ENCODE measurements at places on chromosomes 4 and X.

- no peak for DNase-seq
Measured at GRCh38 chr4:78137532-78137931, 80.4 kb downstream of the FRAS1 start.

DNA sequence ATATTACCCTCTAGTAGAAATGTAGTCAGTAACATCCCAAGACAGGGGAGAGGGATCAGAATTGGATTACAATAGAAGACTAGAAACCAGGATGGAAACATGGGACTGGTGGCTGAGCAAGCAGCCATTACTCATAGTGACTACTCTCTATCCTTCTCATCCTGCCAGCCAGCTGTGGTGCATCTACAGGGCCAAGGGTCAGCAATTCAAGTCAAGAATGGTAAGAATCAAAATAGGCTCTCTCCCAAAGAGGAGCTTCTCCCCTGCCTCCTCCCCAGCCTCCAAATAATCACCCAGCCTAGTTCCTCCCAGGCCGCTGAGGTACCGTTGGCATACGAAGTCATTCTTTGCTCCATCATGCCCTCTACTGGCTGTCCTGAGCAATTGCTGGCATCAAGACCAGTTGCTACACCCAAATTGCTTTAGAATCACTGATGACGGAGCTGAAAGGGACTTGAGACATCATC lies 19.4 kb downstream of the AWAT2 start:
- DNase-seq = peak; percentile 67

DNA sequence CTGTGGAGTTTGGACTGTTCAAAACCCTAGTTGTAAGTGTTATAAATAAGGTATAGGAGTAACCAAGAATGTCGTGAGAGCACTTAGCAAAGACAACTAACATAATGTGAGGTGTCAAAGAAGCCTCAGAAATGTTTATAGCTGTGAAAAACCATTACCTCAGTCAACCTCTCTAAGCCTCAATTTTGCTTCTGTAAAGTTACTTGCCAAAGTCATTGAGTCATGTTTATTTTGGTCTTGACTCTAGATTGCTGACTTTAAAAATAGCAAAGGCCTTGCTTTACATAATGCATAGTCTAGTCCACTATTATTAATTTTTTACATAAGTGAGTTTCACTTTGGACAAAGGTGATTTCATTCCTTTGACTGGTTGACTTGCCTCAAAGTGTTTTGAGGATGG lies 257.6 kb upstream of the CXXC4 start:
- no peak for DNase-seq

- DNase-seq = peak; percentile 31
Measured at GRCh38 chr4:171118091-171118490, 695.1 kb upstream of the GALNTL6 start.

DNA sequence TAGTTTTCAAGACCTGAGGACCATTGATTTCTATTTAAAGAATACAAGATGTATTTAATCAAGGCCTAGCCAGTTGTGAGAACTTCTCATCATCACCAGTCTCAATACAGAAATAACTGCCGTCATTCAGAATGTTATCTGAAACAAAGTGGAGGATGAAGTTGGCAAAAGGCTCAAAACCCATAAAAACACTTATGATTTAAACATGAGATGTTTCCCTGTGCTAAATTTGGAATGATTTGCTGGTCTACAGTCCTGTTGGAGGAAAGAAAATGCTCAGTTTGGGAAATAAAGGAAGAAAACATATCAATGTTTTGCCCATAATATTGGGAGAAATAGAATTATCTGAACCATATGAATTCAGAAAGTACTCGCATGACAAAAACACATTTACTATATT lies 192.2 kb downstream of the ADGRA3 start:
- DNase-seq = no peak

GRCh38 chr4:99960648-99961047 lies 10.6 kb upstream of the H2AZ1 start:
- DNase-seq = no peak

DNA sequence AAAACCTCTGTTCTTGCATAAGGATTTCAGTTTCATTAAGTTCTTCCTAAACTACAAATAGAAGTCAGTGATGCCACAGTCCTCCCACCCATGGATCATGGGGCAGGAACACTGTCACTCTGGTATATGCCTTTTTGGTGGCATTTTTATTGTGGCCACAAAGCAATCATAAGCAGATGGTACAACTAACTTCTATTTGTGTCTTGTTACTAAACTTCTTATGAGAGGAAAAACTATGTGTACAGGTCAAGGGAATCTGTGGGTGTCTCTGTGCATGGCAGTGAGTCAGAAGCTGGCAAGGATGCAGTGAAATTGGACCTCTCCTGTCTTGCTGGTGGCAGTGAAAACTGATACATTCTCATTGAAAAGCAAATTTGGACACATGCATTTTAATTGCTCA lies 245.0 kb upstream of the GPC4 start:
- DNase-seq = peak; percentile 68

DNA sequence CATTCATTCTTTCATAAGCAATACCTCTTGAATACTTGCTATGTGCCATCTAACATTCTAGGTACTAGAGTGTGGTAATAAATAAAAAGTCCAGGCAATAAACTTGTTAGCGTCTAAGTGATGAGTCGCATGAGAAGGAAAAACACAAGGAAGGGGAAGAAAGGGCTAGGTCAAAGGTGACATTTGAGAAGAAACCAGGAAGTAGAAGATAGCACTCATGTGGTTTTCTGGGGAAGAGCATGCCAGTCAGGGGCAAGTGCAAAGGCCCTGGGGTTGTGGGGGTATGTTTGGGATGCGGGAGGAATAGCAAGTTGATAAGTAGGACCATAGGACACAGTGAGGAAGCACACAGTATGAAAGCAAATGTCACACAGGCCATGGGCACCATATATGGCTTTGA lies 157.0 kb downstream of the TSPAN5 start:
- DNase-seq = no peak

DNA sequence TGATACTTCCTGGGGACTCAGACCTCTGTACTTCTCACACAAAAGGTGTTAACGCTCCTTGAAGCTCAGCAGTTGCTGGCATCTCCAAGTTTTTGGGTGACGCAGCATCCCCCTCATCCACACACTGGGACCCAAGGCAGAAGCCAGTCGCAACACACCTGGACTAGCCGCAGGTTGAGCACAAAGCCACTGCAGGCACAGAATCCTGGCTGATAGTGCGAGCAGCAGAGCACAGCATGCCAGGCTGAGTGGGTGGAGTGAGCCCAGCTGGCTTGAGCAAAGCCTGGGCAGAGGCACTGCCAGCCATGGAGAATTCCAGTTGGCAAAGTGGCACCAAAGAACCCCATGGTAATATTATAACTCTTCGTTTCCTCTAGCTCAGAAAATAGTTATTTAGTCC lies 873.2 kb upstream of the NDST4 start:
- DNase-seq = no peak

GRCh38 chr4:122379239-122379638 lies 428 bp downstream of the ADAD1 start:
- DNase-seq = no peak

GRCh38 chrX:134804779-134805178 lies 146.5 kb upstream of the PLAC1 start:
- DNase-seq = no peak

- no peak for DNase-seq
Measured at GRCh38 chr4:7170012-7170411, 22.3 kb upstream of the SORCS2 start.

DNA sequence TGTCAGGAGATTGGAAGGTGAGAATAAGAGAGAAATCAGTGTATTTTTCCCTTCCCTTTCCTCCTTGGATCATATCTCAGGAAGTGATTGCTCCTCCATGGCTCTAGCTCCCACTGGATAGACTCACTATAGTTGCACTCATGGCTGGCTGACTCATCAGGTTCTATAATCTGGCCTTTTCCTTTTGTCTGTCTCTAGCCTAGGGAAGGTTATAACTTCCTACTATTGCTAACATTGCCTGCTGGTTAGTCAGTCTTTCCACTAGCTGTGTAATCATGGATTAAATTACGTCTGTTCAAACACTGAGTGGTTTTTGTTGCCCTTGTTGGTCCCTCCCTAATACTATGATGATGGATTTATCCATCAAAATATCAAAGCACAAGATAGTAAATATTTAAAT lies 195.5 kb upstream of the VEGFC start:
- peak; percentile 73 for DNase-seq

DNA sequence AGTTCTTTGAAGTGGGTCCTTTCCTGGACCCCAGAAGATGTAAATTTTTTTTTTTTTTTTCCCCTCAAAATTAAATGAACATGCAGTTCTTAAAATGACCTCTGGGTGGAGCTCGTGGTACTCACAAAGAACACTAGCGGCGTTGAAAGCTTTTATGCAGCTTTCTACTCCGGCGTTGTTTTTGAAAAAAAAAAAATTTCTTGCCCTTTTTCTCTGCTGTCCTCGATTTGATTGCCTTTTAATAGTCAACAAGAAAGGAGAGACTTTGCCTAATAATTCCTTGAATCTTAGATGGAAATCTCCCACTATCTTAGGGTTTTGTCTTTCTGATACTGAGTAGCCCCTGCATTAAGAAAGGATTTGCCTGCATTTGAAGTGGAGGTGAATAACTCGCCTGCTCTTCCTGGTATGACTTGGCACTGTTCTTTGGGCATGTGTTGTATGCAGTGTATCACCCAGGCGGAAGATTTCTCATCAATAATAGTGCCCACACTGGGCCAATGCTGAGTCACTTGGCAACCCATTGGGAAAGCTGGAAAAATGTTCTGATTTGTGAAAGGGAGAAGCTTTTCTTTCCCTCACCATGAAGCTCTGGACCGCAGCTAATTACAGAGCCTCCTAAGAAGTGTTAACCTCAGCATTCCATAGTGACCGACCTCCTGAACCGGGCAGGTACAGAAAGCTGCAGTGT lies 104.0 kb downstream of the PHEX start:
- peak; percentile 72 for DNase-seq

- no peak for DNase-seq
Measured at GRCh38 chrX:39551762-39552161, 546.0 kb downstream of the BCOR start.

DNA sequence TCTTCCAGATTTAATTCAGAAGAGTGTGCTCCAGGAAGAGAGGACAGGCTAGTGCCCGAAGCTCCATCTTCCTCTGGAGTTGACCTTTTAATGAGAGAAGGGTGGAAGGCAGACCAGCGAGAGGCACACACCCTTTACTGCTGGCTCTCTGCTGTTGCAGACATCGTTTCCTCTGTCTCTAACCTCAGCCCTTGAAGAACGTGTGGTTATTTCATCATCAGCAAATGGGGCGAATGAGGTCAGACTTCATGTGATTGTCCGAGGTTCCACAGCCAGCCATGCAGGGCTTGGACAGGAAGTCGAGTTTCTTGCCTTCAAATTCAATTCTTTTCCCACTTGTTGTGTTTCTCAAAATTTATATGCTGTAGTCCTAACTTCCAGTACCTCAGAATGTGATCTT lies 155.2 kb upstream of the MSX1 start:
- DNase-seq = no peak

DNA sequence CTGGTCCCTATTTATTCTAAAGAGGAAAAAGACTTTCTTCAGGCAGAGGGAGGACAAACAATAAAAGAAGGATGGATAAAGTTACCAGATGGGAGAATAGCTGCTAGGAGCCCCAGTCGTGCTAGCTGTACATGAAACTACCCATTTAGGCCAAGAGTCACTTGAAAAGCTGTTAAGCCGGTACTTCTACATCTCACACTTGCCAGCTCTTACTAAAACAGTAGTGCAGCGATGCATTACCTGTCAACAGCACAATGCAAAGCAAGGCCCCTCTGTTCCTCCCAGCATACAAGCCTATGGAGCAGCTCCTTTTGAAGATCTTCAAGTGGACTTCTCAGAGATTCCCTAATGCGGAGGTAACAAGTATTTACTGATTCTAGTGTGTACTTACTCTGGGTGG lies 1138.8 kb downstream of the ARAP2 start:
- no peak for DNase-seq

- DNase-seq = peak; percentile 79
Measured at GRCh38 chr4:121192480-121192879, 28.4 kb upstream of the TNIP3 start.

DNA sequence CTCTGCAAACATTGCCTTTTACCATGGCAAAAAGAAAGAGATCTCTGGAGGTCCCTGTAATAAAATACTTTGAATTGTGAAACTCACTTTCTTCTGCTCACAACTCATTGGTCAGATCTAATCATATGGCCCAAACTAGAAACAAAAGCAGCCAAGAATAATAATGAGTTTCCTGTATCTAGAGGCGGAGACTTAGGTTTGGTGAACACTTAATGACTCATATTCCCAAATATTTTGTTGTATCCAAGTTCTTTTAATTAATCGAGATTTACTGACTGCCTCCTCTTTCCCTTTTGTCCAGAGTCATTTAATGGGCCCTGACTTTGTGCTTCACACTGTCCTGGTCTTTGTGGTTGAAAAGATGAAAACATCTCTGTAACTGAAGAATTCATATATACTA lies 190.6 kb downstream of the CCSER1 start:
- DNase-seq = peak; percentile 92

DNA sequence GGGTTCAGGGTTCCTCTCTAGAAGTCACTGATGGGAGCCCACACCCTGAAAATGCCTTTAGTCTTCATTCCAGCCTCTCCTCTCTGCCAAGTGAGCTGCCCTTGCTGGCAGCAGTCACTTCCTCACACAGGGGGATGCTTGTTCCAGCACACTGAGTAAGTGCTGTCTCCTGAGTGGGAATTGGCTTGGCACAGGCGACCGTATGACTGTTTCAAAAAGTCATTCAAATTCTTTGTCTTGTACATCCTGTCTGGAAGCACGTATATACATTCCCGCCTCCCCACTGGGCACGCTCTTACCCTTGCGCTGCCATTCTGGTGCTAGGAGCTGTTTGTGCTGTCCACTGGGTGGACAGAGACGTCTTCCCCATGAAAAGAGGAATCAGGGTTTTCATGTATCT lies 40.2 kb upstream of the CD99 start:
- no peak for DNase-seq

DNA sequence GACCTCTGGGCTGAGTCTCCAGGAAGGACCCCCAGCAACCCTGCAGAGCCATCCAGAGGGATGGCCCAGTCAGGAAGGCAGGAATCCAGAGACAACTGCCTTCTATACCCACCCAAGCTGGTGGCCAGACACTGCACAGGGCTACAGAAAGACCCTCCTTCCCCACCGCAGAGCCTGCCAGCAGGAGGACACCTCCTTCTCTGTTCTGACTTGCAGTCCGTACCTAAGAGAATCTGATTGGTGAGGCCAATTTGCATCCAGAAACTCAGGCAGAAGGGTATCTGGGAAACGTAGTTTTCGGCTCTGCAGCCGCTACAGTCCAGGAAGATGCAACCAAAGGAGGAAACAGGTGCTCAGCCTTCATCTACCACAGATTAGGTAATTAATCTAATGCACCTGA lies 155.4 kb upstream of the FRG1 start:
- DNase-seq = no peak

DNA sequence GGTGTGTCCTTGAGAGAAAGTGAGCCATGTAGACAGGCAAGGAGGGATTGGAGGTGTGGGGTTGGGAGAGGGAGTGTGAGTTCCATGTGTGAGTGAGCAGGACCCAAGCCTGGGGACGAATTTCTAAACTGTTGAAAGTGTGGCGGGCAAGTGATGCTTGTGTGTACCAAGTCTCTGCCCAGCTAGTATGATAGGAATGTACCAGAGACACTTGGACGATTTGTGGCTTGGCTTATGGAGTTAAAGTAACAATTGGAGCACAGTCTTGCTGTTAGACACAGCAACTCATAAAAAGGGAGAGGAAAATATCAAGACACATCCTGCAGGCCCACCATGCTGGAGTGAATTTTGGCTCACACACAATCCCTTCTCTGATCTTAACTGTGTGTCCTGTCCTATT lies 8.5 kb downstream of the PTTG2 start:
- no peak for DNase-seq
